ENCODE measurements at places on chromosomes 2 and 18.

GRCh38 chr2:232053777-232054176, 92.3 kb downstream of the DIS3L2 start:
- DNase-seq: no peak

- DNase-seq: peak; percentile 71
Measured at GRCh38 chr2:98479959-98480524, 35.4 kb downstream of the INPP4A start.

GRCh38 chr2:21276163-21276562, 152.4 kb downstream of the TDRD15 start:
- no peak for DNase-seq

DNA sequence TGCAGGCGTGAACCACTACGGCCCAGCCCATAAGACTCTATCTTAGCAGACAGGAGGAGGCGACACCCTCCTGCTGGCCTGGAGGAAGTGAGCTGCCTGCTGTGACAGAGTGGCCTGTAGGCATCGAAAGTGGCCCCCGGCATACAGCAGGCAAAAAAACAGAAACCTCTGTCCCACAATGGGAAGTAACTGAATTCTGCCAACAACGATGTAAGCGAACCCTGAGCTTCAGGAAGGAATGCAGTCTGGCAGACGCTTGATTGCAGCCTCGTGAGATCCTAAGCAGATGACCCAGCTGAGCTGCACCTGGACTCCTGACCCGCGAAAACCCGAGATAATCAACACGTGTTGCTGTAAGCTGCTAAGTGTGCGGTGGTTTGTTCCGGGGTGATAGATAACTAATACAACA, 13.6 kb downstream of the MRO start:
- peak; percentile 1 for DNase-seq

Measured in CD4-positive, alpha-beta T cell treated with Interleukin-4 for 4 hours (primary cell).